GM19239 (cell line): ENCODE measurements at places on chromosomes 1 and 21.

- no peak for DNase-seq
Measured at GRCh38 chr1:16076865-16077238, 3.4 kb upstream of the FAM131C start.

- peak; percentile 71 for DNase-seq
Measured at GRCh38 chr1:39639305-39640130, at the start of gene HEYL. TSS of gene HEYL (minus strand) at chr1:39639643. CDS start at chr1:39639625, 18 bp downstream.

DNA sequence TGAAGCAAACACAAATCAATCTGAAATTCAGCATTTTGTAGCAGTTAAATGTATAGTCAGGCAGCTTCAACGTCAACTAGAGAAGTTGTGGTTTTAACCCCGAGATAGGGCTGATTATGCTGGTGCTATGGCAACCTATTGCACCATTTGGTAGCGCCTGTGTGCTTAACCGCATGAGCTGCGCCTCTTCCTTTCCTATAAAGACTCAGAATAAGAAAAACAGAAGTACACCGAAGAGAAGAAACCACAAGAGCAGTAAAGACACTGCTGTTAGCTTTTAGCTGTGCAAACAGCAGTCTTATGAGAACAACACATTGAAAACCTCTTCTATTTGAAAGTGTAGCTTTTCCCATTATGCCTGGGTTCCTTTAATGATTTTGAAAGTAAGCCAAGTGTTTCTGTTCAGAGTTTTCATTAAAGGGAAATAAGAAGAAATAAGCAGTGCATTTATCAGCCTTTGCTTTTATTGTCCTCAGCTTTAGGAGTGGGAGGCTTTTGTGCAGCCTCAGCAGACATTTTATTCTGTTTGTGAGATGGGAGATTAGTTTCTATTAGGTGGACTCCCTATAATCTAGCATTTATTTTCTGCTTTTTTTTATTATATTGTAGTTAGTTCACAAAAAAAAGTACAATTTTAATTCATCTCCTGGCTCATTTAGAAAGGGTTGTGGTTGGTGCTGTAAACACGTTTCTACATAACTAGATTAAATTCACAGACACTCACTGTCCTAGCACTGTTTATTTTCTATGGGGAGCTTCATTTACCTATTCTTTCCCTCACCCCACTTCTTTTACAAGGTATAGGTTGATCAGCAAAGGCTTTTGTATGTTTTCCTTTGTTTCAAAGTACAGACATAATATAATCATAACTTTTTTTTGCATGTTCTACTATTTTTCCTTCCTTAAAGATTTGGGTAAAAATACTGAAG, 43.3 kb downstream of the PTPRC start:
- peak; percentile 17 for DNase-seq

DNA sequence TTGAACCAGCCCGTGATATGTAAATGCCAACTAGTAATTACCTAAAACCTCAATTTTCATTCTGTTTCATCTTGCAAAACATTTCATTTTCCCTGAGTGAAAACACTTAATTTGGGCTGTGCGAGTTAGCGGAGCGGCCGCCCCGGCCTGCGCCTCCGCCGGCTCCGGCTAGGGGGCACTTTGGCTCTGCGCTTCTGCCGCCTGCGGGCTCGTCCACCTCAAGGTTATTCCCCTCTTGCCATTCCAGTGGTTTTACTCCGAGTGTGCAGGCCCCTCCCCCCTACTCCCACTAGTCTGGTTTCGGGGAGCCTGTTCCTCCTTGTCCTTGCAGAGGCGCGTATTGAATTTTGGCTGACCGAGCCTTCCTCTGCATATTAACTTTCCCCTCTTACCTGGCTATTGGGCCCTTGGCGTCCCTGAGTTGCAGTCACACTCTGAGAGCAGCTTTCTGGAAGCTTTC, 55.6 kb downstream of the PEX14 start:
- no peak for DNase-seq

DNA sequence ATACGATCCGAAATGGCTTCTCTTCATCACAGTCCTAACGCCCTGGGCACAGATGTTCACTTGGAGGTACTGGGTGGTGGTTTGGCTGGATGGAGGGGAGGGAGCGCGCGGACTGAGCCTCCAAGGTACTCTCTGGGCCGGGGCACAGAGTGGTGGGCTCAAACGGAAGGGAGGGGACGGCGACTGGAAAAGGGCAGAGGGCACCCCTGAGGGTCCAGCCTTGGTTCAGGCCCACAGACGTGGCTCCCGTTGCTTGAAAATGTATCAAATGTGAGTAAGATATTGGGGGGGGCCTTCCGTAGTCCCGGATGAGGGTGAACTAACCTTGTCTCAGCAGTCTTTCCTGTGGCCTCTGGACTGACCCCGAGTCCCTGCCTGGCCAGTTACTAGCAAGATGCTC, 463 bp downstream of the IL12RB2 start:
- DNase-seq = no peak

- no peak for DNase-seq
Measured at GRCh38 chr21:33151941-33152731, 77.6 kb upstream of the IFNAR2 start.

GRCh38 chr1:212587016-212587887, 21.3 kb upstream of the ATF3 start:
- DNase-seq = no peak

DNA sequence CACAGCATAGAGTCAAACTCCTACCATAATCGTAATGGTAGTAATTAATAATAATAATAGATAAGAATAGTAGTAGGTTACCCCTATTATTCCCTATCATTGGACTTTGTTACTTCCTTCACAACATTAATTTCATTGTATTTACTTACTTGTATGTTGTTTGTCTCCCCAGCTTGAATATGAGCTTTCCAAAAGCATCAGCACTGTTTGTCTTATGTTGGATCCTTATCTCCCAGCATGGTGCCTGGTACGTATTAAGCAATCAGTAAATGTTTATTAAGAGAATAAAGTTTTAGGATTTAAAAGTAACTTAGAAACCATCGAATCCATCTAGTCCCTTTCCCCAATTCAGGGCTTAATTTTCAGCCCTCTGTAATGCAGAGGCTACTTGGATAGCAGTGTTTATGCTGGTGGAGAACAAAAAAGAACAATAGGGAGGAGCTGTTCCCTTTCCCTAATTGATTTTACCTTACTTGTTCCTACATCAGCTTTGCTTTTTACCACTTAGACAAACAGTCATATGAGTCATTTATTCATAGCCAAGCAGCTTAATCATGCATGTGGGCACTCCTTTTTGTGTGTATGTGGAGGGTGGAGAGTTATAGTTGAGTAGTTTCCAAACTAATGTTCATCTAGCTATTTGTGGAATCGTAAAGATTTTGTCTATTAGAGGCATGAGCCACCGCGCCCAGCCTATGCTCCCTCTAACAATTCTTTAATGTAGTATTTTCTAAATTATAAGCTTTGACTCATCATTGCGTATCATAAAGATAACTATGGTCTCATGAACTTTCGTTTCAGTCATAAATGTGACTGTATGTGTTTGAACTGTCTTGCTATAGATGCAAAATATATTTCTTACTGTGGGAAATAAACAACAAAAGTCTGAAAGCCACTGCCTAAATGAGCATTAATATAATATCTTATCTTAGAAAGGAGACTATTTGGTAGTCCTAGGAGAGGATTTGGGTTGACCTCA, 20.9 kb upstream of the DR1 start:
- no peak for DNase-seq

DNA sequence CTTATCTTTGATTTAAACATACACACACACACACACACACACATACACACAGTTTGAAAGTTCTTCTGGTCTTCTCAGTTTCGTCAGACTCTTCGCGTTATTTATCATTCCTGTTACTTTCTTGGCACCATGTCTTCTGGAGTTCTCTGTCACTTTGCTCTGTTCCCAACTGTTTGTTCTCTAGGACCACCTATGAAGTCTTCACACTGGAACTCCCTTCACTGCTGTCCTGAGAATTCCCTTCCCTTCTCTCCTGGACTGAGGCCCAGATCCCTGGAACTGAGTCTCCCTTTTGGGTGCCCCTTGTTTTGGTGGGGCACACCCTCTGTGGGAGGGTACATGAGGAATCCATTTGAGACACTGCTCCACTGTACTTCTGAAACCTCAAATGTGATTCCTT, 30.5 kb downstream of the ALG14 start:
- no peak for DNase-seq

DNA sequence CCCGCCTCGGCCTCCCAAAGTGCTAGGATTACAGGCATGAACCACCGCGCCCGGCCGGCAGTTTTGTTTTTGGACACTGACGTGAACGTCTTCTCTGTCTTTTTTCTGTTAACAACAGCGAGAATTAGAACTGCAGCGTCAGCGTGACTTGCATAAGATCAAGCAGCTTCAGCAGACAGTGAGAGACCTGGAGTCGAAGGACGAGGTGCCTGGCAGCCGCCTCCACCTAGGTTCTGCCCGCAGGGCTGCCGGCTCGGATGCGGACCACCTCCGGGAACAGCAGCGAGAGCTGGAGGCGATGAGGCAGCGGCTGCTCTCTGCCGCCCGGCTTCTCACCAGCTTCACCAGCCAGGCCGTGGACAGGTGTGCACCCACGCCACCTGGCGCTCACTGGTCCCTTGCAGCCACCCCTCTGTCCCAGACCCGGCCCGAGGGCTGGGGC, 22.9 kb upstream of the DIP2A start:
- no peak for DNase-seq

DNA sequence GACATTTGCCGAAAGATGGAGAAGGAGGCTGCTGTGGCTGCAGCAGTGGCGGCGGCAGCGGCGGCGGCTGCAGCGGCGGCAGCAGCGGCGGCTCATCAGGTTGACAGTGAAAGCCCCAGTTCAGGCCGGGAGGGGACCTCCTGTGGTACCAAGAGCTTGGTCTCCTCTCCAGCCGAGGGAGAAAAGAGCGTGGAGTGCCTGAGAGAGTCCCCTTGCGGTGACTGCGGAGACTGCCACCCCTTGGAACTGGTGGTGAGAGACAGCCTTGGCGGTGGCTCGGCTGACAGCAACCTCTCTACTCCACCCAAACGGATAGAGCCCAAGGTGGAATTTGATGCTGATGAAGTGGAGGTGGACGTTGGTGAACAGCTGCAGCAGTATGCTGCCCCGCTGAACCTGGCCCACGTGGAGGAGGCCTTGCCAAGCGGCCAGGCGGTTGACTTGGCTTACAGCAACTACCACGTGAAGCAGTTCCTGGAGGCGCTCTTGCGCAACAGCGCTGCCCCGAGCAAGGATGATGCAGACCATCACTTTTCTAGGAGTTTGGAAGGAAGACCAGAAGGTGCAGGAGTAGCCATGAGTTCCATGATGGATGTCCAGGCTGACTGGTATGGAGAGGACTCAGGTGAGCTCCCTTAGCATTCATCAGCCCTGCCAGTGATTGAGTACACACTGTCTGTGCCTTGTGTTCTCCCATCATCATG, 6.3 kb downstream of the ZBTB8B start:
- DNase-seq = no peak

DNA sequence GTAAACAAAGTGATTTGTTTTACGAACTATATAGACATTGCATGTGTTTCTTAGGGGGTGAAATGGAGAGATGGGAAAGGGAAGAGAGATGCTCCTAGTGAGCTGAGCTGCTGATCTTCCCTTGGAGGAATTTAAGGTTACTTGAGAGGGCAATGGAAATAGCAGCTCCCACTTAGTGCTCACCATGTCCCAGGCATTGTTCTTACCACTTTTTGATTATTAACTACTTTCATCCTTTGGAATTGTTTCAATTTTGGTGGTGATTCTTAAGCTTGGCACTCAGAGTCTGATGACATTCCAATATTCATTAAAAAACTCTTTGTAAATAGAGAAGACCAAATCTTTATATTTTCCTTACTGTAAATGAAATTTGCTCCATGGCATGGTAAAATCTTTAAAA, 124.9 kb downstream of the ITSN1 start:
- no peak for DNase-seq

GRCh38 chr1:3069491-3070308, 697 bp downstream of the PRDM16 start:
- no peak for DNase-seq
